Gastroesophageal sphincter (tissue), 4 donors: ENCODE measurements at places on chromosomes 6 and 20. TPM values are rescaled to one million over a fixed set of nuclear protein-coding genes. Genes with fewer than 3 reads are reported as not detected.

GRCh38 chr6:15509335-15509933 is 153.4 kb downstream of the DTNBP1 start:
- ATAC-seq: no peak

DNA sequence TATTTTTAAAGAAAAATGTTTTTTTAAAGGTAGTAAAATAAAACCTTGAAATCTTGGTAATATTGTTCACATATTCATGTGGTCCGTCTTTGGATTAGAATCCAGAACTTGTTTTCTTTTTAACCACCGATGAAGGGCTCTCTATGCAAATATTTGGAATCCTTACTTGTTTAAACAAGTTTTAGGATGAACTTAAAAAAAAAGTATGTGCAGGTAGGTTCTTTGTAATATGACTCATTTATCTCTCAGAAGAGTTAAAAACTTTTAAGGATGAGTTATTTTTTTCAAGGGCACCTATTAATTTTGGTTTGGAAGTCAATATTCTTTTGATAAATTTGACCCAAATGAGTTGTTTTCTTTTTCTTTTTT is 8.9 kb downstream of the DSP start:
- no peak for ATAC-seq

DNA sequence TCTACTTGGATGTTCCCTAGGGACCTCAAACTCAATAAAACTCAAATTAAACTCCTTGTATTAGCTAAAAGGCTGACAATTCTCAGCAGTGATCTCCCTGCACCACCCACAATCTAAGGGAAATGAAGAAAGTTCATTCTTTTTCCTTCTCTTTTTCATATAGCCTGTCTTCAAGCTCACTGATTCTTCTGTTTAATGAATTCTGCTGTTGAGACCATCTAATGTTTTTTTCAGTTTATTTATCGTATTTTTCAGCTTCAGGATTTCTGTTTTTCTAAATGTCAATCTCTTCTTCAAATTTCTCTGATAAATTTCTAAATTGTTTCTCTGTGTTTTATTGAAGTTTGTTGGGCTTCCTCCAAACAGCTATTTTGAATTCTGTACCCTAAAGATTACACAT is 19.8 kb downstream of the CRISP2 start:
- no peak for ATAC-seq

DNA sequence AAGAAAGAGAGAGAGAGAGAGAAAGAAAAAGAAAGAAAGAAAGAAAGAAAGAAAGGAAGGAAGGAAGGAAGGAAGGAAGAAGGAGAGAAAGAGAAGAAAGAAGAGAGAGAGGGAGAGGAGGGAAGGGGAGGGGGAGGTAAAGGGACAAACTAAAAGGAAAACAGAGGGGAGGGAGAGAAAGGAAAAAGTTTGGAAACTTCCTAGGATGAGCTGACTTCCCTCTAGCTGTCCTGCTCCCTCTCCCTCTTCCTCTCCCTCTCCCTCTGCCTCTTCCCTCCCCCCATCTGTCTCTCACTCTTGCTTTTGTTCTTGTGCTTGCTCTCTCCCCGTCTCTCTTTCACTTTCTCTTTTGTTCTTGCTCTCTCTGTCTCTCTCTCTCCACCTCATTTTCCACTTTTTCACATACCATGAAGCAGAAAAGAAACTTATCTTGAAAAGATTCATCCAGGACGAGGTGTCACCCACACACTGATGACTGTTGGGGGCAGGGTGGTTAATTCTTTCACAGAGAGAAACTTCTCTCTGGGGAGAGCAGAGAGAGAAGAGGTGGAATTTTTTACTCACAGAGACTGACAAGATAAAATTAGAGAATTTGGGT is 56.4 kb upstream of the DUSP22 start:
- peak; percentile 61 for ATAC-seq

Gene SIRPB2
- 11.1 TPM for total RNA-seq

Gene BANF2
- not detected for total RNA-seq
